HCT116 (cell line): ENCODE measurements at places on chromosomes 16 and 17. TPM values are rescaled to one million over a fixed set of nuclear protein-coding genes. Genes with fewer than 3 reads are reported as not detected.

Gene KLHL10
- total RNA-seq: not detected

DNA sequence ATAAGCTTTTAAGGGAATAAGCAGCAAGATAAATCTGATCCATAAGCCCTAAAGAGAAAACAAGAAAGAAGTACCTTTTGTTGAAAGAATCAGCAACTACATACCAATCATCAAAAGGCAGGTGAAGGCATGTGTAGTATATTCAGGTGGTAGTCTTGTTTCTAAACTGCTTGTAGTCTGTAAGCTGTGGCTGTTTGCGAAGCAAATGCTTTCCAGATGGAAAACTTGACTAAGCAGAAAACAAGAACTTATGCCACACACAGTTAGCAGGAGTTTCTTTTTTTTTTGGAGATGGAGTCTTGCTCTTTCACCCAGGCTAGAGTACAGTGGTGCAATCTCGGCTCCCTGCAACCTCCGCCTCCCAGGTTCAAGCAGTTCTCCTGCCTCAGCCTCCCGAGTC lies 5.7 kb downstream of the CBX1 start:
- H3K27me3 ChIP-seq: no peaks in the 10 kb centered on the region
- no peak overlapping the region for H3K4me3 ChIP-seq
- H3K4me1 ChIP-seq: peaks cover 8% of the 10 kb centered on the region

DNA sequence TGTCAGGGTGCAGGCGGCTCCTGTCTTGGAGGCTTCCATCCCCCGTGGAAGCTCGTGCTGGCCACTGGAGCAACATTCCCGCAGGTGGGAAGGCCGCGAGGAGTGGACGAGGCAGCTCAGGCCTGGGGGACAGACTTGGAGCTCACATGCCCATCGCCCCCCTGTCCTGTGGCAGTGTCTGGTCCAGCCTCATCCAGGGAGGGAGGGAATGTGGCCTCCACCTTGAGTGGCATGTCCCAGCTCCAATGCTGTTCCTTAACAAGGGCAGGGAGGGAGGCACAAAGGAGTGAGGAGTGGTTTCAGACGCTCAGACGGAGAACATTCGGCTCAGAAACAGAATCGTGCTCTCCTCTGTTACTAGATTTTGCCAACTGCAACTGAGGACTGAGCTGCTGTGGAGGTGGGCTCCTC lies 159.4 kb upstream of the CHMP6 start:
- peak overlapping the region; percentile 68 for H3K27ac ChIP-seq
- peaks cover 13% of the 10 kb centered on the region for H3K4me1 ChIP-seq
- H3K4me3 ChIP-seq: peak overlapping the region; percentile 54; the same call in 1 of the 2 replicates
- H3K36me3 ChIP-seq: no peaks in the 10 kb centered on the region
- DNase-seq: no peak

DNA sequence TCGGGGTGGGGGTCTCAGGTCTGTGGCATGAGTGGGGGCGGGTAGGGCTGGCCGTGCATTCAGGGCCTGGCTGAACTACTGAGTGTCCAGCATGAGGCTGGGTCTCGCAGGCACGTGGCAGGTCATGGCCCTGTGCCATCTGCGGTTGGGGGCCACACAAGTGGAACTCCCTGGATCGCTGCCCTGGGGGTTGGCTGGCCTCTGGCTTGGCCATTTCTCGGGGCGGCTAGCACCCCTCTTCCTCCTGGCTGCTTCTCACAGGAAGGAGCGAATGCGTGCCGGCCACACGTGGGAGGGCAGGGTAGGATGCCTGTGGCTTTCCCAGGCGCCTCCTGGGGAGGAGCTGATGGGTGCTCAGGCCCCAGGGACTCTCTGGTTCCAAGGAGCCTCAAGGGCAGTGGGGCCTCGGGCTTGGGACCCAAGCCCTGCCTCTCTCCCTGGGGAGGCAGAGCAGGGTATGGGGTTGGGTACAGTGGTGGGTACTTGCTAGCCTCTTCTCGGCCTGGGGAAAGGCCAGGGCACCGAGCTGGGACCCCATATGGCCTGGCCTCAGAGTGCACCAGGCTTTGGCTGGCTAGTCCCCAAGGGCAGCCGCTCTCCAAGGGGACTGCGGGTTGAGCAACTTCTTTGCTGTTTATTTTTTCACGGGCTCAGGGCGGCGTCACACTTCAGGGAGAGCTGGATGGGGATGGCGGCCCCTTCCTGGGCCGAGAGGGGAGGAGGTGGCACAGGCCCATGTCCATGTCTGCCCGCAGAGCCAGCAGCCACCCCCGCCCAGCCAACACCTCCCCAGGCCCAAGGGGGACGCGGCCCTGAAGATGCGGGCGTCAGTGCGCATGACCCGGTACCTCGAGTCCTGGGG lies 37.5 kb downstream of the ADCY7 start:
- no peaks in the 10 kb centered on the region for H3K4me1 ChIP-seq
- H3K27me3 ChIP-seq: no peaks in the 10 kb centered on the region

DNA sequence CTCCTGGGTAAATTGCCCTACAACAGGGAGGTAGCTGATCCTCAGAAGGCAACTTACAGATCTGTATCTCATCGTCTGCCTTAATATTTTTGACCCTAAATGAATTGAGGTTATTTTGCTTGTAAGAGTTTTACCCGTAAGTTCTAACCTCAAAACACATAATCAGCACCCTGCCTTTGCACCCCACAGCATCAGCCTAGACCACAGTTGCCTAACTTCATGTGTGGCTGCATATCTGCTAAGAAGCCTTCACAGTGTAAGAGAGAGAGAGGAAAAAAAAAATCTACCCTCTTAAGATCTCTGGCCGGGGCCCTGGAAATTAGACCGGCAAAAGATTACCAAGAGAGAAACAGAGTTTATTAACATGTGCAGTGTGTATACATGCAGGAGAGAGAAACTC lies 76.9 kb downstream of the ARHGAP44 start:
- DNase-seq: no peak
- no peaks in the 10 kb centered on the region for H3K4me1 ChIP-seq
- no peaks in the 10 kb centered on the region for H3K36me3 ChIP-seq
- H3K27ac ChIP-seq: no peak overlapping the region
